NCI-H510A treated with DMSO at 0.1 percent for 48 hours (cell line): ENCODE measurements at places on chromosomes 7 and 10.

DNA sequence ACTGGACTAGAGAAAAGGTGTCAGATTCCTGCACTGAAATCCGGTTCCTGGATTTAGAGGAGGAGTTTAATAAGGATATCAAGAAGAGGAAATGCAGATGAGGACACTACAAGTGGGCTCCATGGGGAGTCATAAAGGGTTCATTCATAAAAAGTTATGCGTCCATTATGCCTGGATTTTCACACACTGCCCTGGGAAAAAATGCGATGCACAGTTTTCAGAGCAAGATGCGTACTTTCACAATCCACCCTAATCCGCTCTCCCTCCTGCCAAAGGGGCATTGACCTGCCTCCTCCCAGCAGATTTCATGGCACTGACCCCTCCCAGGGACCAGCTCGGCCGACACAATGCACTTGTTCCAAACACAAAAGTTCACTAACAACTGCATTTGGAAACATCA lies 42.2 kb upstream of the OPALIN start:
- no peak for DNase-seq

DNA sequence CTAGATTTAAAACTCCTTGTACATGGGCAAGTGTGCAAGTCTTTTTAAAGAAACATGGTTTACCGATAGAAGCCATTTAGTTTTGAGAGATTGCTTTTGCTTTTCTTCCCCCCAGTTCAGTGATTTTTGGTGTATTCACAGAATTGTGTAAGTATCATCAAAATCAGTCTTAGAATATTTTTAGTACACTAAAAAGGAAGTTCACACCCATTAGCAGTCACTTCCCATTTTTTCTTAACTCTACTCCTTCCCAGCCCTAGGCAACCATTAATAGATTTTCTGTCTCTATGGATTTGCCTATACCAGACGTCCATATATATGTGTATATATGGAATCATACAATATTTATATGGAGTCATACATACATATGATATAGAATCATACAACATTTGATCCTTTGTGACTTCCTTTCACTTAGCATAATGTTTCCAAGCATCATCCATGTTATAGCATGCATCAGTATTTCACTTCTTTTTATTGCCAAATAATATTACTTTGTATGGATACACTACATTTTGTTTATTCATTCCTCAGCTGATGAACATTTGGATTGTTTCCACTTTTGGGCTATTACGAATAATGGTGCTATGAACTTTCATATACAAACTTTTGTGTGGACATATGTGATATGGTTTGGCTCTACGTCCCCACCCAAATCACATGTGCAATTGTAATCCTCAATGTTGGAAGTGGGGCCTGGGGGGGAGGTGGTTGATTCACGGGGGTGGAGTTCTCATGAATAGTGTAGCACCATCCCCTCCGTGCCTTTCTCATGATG lies 16.5 kb upstream of the ARL4A start:
- no peak for DNase-seq

DNA sequence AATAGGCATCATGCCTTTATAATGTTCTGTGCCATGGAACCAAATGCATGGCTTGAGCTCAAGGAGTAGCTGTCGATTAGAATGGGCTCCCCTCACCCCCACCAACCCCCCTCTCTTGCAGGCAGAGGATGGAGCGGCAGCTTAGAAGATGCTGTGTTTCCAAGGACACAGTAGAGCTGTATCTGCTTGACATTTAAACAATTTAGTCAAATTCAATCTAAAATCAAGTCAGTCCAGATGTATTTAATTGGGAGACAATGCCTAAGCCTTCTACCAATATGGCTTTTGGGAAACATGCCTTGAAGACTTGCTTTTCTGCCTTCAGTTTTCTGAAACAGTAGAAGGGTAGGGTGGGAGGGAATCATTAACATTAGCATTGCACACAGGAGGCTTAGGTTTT lies 497.1 kb upstream of the NRP1 start:
- DNase-seq = no peak

DNA sequence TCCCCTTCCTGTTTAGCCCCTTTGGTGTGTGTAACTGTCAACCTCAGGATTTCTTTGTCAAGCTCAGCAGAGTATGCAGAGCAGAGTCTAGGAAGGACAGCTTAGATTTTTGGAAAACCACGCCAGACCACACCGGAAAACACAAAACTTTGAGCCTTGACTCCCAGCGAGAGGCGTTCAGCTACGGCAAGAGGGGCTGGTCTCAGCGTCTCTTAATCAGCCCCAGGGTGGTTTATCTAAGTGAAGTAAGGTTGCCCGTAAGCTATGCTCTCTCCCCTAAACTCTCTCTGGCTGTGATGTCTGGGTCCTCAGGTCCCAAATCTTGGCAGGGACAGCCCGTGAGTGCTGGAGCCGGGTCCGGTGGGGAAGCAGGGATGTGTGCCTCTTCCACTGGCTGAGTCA lies 230.9 kb downstream of the KLF6 start:
- no peak for DNase-seq

- DNase-seq = no peak
Observed at GRCh38 chr10:64096941-64097340, 575.7 kb downstream of the REEP3 start.

GRCh38 chr10:3948843-3949242 lies 163.8 kb upstream of the KLF6 start:
- no peak for DNase-seq

DNA sequence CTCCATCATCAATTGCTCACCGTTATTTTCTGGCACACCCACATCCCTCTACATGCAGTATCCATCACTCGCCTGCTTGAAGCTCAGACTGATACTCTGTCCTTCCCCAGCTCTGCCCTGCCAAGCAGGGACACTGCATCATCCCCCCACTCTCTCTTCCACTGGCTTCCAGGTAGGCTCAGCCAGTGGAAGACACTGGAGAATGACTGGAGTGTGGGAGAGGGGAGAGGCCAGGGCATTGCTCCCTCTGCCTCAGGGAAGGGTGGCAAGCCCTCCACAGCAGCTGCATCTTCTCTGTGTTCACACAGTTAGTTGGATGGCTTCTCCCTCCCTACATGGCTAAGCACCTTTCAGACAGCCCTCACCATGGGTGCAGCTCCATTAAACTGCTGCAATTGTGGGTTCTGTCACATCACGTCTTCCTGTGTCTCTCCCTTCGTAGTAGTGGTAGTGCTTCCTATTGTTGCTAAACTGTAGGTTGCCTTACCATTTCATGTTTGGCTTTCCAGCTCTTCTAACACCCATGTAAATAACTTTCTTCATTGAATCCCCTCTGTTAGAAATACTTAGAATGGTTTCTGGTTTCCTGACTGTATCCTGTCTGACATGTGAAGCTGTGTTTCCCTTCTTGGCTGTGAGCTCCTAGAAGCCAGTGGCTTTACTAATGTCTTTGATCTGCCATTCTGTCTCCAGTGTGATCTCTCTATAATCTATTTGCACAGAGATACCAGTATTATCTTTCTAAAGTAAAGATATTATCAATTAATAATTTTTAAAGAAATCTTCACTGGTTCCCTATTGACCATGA lies 483.7 kb upstream of the LRRN3 start:
- DNase-seq = no peak

GRCh38 chr7:43302211-43302711 lies 189.8 kb downstream of the HECW1 start:
- DNase-seq = no peak

GRCh38 chr10:128173386-128173785 lies 47.2 kb upstream of the MKI67 start:
- DNase-seq = no peak

DNA sequence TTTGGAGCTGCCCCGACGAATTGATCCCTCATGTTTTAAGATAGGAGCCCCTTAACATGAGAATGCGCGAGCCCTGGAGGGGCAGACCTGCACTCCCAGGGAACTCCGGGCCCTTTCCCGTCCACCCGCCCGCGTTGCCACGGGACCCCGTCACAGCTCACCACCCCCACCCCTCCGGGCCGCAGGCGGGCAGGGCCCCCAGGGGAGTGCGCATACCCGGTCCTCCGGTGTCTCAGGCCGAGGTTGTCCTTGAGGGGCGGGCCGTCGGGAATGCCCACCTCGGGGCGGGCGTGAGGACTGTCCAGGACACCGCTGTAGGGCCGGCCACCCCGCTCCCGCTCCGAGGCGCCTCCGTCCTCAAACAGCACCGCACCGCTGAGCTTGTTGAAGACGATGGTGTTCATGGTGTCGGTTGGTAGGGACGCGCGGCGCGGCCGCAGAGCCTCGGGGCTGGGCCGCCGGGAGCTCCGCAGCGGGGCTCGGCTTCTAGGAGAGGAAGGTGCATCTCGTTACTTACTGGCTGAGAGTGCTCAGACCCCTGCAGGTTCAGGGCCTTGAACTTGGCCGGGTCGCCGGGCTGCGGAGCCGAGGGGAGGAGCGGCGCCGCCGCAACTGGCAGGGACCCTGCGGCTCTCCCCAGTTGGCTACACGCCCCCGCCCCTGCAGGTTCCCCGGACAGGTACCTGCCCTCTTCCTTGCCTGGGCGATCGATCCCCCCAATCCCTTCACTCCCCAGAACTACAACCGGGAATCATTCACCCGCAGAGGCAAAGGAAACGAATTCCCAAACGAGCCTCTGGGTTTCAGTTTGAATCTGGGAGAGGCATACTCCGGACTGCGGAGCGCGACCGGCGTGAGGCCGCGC lies 2.4 kb downstream of the MKX start:
- DNase-seq = peak; percentile 47

DNA sequence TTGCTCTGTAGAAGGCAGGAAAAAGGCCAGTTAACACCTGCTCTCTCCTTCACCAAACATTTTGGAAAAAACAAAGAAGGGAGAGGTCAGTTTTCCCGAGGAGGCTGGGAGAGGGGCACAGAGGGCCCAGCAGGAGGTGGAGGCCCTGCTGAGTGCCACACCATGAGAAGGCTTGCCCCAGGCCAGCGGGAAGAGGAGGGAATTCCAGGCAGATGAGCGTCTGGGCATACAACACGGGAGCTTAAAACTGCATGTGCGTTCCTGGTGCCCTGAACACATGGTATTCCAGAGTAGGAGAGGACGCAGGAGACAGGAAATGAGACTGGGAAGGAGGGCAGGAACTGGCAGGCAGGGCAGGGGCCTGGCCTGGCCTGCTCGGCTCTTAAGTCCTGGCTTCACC lies 182.4 kb downstream of the CCDC3 start:
- DNase-seq = no peak

- DNase-seq = no peak
Observed at GRCh38 chr7:147146169-147146568, 1029.6 kb downstream of the CNTNAP2 start.

GRCh38 chr7:45665172-45665571 lies 91.0 kb downstream of the ADCY1 start:
- DNase-seq = no peak

DNA sequence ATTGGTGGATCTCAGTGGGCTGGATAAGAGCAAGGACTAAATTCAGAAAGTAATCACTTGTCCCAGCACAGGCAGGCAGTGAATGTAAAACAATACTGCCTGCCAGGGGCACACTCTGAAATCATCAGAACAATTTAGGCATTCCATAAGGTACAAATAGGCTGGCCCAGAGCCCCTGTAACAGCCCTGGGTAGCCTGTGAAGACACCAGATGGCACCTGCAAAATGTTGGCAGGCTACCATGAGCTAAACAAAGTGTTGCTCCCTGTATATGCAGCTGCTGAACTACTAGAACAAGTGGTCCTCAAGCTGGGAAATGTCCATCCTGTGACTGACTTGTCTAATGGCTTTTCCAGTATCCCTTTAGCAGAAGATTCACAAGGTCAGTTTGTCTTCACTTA lies 3.0 kb upstream of the PRSS37 start:
- no peak for DNase-seq

- no peak for DNase-seq
Observed at GRCh38 chr7:68417659-68418058, 1180.6 kb upstream of the AUTS2 start.

DNA sequence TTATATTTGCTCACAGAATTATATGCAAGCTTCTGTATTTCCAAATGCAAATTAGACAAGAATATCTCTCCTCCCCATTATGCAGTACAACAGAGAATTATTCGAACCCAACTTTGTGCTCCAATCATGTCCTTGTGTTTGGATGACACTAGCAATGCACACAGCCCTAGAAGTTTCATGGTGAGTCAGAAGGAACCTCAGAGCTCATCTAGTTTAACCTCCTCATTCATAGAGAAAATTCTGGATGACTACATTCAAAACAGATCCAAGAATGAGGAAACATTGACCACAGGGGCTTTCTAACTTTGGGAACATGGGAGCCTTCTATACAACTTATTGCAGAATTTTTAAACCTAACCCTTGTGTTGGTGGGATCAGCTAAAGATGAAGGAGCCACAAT lies 12.8 kb upstream of the ARID5B start:
- no peak for DNase-seq

- DNase-seq = no peak
Observed at GRCh38 chr7:79683916-79684315, 230.4 kb upstream of the MAGI2 start.

- DNase-seq = no peak
Observed at GRCh38 chr10:28130267-28130666, 131.4 kb upstream of the ODAD2 start.

- DNase-seq = peak; percentile 20
Observed at GRCh38 chr10:64093304-64093703, 572.1 kb downstream of the REEP3 start.

DNA sequence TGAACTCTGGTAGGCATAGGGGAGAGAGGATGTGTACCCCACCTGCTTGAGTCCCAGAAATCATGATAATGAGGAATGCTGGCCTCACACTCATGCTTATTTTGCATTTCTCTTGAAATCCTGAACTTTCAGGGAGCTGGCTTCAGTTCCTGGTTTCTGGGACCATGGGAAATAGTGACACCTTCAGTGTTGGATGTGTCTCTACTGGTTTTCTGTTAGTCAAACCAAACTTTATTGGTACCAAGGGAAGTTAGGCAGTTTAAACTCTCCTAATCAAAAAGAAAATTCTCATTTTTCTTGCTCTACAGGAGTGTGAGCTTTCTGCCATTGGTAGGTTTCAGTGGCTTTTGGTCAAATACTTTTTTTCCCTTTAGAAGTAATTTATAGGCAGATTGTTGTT lies 11.8 kb upstream of the PCGF5 start:
- no peak for DNase-seq

- peak; percentile 57 for DNase-seq
Observed at GRCh38 chr7:1720326-1720725, 50.2 kb downstream of the ELFN1 start.

- no peak for DNase-seq
Observed at GRCh38 chr10:12896251-12896650, 105.3 kb downstream of the CCDC3 start.

GRCh38 chr10:130218181-130218641 lies 82.0 kb downstream of the GLRX3 start:
- DNase-seq = no peak

DNA sequence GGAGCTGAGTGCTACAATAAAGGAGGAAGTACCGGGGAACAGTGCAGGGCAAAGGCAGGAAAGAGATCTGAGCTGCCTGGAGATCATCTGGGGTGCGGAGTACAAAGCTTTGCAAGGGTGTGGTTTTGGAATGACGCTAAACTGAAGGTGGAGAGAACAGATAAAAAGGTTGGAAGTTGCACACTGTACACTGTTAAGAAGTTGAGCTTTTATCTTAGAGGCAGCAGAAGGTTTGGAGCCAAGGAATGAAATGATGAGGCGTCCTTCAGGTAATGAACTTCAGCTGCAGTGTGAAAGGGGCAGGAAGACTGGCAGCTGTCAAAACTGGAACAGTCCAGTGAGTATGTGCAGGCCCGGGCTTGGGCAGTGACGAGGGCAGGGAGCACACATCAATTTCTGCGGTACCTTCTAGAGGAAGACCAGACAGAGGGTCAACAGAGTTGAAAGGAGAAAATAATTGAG lies 7.2 kb upstream of the ANKRD61 start:
- DNase-seq = no peak
